CD8-positive, alpha-beta T cell (primary cell): ENCODE measurements at places on chromosomes 13 and 19.

GRCh38 chr13:38707460-38707859, 20.6 kb downstream of the FREM2 start:
- DNase-seq: no peak

DNA sequence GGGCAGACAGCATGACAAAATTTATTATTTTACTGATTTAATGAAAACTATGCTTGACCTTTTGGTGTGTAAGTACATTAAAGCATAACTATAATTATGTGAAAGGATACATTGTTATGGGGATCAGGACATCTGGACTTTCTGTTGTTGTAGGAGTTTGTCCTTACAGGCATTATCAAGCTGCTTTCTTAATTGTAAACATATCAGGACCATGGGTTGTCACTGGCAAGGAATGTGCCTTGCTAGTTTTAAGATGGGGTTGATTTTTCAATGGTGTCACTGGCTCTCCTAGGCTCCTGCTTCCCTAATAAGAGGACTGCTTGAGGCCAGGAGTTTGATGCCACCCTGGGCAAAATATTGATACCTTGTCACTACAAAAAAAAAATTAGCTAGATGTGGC, 32.6 kb downstream of the KBTBD6 start:
- no peak for DNase-seq

GRCh38 chr13:102233566-102234208, 168.2 kb downstream of the FGF14 start:
- no peak for DNase-seq

DNA sequence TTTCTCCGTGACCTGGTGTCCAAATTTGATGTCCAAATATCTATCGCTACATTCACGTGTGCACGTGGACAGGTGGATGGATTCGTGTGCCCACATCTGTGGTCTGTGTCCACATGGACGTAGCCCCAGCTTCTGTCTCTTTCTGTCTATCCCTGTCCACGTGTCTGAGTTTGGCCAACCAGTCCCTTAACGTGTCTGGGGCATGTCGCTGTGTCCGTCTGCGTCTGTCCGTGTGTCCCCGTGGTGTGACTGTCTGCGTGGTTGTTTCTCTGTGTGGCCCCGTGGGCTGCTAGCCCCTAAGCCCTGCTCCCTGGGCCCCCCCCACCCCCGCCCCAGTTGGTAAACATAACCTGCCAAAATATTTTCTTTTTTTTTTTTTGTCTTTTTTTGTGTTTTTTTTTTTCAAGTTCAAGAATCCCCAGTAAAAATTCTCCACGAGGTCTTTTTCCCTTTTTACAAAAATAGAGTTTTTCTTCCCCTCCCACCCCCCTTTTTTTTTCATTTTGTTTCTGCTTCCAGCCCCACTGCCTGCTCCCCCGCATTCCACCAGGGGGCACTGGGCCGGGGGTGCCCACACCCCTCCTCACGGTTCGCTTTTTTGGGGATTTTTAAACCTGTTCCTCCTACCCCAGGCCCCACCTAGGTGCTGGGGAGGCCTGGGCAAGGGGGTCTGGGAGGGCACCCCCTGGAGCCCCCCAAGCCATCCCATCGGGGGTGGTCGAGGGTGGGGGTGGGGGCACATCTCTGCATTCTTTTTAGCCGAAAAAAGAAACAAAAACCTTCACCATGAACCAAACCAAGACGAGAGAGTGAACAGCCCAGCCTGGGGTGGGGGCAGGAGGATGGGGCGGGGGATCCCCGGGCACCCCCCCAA, 18.3 kb downstream of the PRKCSH start:
- peak; percentile 42 for DNase-seq

GRCh38 chr19:29715701-29716581, 880 bp upstream of the C19orf12 start:
- DNase-seq: peak; percentile 34
